ENCODE measurements at places on chromosomes 1 and 21.

- DNase-seq = no peak
These were observed 3.9 kb upstream of the CLSTN1 start for GRCh38 chr1:9827558-9828185.

GRCh38 chr1:228059634-228060457 is 22.7 kb upstream of the ARF1 start:
- DNase-seq = peak; percentile 66

DNA sequence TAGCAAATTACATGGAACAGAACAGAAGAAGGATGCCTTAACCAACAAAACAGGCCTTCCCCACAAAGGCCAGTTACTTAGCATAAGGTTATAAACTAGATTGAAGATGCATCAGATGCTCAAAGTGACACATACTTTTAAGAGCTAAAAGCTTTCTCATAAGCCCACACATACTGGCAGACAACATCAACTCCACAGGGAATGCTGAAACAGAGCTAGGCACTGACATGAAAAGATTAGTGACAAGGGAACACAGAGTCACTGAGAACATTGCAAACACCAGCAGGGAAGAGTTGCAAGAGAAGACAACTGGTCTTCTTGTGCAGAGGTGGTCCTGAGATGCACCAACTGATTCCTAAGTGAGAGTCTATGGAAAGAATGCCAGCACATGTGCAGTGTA is 6.9 kb downstream of the TTC13 start:
- DNase-seq = peak; percentile 4

GRCh38 chr1:212287261-212287895 is 2.2 kb downstream of the PPP2R5A start:
- no peak for DNase-seq

Measured in EH (cell line).